Cerebellar cortex (tissue), 1 donor: ENCODE measurements at places on chromosomes 11 and 22.

DNA sequence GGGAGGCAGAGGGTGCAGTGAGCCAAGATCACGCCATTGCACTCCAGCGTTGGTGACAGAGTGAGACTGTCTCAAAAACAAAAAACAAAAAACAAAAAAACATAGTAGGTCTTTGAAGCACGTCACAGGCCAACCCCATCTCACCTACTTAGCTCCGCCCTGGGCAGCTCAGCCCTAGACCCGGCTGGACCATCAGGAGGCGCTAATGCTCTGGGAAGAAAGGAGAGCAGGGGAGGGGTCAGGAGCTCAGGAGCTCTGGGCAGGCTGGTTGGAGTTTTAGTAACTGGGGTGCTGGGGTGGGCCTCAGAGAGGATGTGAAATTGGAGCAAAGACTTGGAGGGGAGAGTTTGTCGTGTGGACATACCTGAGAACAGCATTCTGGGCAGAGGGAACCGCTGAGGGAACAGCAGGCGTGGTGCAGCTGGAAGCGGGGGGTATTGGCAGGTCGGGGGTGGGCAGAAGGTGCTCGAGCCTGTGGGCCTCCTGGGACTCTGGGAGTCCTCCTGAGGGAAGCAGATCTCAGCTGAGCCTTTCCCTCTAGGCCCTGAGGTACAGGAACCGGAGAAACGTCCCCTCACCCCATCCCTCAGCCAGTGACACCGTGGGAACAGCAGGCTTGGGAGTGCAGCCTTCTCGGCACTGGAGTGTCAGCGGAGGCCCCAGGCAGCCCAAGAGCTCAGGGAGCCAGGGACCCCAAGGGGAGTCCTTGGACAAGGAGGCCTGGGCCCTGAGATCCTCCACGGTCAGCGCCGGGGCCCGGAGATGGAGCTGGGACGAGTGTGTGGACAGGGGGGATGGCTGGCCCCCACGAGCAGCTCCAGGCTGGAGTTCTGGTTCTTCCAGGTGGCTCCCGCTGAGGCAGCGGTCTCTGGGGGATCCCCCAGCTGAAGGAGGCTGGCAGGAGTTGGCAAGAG, 2.2 kb upstream of the RPS6KA4 start:
- peak; percentile 91 for DNase-seq

DNA sequence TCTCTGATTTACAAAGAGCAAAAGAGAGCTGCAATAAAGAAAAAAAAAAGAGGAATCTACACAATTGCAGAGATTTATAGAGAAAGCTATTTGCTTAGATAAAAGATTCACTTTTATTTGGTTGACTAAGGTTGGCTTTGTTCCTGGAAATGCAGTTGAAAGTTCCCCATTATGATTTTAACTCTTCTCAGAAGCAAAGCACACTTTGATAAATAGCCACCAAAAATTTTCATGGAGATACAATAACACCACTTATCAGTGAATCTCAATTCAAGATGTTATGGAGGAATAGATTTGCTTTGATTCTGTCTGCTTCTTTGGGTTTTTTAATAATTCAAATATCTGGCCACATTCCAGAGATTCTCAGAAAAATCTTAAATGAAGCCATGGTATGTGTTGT, 88.5 kb upstream of the ANO3 start:
- DNase-seq: no peak

- no peak for DNase-seq
These were observed 24.2 kb downstream of the RTN3 start for GRCh38 chr11:63705526-63705925.

DNA sequence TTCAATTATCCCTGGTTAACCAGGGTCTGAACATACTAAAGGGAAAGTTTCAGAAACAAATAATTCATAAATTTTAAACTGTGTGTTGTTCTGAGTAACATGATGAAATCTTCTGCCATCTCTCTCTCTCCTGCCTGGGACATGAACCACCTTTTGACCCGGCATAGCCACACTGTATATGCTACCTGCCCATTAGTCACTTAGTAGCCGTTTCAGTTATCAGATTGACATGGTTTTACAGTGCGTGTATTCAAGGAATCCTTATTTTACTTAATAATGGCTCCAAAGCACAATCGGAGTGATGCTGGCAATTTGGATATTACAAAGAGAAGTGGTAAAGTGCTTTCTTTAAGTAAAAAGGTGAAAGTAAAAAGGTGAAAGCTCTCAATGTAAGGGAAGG, 227.1 kb upstream of the CCDC179 start:
- DNase-seq: no peak

GRCh38 chr11:134487696-134488095, 75.7 kb upstream of the B3GAT1 start:
- no peak for DNase-seq

DNA sequence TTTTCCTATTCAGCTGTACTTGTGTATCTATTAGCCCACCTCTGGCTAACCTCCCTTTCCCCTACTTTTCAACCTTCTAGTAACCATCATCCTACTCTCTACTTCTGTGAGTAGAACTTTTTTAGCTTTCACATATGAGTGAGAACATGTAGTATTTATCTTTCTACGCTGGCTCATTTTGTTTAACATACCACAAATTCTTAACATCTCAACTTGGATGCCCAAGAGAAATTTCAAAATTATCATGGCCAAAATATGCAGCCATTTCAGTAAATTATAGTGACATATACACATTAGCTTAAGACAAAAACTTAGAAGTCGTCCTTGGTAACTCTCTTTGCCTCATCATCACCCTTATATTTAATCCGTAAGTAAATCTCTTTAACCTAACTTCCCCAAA, 34.7 kb downstream of the LUZP2 start:
- DNase-seq: no peak

DNA sequence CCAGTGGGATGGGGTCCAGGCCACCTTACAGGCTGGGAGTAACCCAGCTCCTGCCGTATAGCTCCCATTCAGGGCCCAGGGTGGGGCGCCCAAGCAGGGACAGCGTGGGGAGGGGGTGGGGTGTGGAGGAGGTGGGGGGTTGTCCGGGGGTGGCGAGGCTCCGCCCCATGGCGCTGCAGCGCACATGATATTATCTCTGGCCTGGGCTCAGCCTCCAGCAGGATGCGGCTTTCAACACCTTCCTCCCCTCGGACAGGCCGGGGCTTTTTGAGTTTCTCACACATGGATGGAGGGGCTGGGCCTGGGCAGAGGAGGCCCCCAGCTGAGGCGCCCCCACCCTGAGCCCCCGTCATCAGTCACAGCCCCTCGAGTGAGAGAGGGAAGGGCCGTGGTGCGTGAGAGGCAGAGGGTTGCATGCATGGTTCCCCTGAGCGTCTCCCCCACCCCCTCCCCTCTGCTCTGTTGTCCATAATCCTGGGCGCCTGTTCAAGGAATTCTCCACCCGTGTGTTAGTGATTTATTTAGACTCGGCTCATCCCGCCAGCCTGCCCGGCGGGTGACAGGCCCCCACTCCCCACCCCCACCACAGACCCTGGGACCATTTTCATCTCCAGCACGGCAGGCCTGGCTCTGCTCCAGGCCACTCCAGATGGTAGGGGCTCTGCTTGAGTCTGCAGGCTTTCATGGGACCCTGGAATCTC, 44.9 kb downstream of the WNT11 start:
- peak; percentile 18 for DNase-seq

DNA sequence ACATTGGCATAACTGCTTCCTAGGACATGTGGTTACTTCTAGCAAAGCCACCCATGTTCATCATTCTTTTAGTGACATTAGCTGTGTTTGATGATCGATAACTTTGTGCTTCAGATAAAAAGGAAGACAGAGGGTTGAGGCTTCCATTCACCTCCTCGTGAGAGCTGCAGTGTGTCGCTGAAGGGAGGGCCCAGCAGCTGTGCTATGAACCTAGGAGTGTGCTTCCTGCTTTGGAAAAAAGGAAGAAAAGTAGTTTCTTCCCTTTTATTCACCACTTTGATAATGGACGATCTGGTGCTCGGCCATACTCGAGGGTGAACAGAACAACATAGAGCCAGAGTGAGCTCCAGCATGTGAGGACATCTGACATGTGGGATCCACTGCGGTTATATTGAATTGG, 6.1 kb upstream of the RFPL2 start:
- DNase-seq: no peak

DNA sequence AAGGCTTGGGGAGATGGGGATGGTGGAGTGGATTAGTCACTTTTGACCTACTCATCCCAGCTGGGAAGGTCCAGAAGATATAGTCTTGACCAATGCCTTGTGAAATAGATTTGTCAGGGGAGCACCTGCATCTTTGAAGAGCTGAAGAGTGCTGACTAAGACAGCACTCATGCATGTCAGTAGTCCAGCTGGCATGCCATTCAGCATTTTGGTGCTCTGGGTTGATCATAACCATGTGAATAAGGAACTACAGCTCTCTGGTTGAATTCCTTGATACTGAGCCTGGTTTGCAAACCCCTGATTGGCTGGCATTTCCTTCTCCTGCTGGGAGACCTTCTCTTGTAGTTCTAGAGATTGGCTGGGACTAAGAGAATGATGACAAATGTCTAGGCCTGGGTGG, 106.8 kb upstream of the ALX4 start:
- no peak for DNase-seq

DNA sequence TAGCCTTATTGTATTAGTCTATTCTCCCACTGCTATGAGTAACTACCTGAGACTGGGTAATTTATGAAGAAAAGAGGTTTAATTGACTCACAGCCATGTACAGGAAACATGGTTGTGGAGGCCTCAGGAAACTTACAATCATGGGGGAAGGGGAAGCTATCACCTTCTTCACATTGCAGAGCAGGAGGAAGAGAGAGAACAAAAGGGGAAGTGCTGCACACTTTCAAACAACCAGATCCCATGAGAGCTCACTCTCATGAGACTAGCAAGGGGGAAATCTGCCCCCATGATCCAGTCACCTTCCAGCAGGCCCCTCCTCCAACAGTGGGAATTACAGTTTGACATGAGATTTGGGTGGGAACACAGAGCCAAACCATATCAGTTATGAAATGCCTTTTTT, 179.4 kb downstream of the ARHGAP42 start:
- DNase-seq: no peak
